ENCODE measurements at places on chromosomes 6 and 20.

DNA sequence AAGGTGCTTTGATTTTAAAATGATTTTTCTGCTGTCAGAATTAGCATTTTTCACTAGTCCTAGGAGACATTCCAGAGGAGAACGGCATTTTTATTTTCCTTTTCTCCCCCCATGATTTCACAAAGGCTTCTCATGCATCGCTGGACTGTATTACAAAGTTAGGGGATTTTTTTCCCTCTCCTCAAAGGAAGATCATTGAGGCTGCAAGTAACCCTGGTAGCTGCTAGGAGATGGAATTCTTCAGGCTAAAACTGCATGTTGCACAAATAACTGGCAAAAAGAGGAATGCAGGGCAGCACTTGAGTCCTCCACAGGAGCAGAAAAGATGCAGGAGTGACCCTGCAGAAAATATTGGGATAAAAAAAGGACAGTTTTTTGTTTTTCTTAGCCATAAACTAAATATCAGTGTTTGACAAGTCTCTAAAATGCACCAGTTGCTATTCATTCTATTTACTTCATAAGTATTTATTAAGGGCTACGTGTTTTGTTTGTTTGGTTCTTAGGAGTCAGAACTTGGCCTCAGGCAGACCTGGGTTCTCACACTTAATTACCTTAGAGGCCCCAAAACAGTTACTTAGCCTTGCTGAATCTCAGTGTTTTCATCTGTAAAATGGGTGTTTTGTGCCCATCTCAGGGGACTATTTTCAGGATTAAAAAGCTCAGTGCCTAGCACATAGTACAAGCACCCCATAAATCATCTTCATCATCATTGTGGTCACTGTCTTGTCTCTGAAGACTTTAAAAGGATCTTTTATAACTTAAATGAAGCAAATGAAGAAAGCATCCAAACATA lies 144.5 kb upstream of the ID4 start:
- DNase-seq, result no peak

- DNase-seq, result no peak
Observed at GRCh38 chr20:58705208-58705926, 12.8 kb downstream of the NPEPL1 start.

DNA sequence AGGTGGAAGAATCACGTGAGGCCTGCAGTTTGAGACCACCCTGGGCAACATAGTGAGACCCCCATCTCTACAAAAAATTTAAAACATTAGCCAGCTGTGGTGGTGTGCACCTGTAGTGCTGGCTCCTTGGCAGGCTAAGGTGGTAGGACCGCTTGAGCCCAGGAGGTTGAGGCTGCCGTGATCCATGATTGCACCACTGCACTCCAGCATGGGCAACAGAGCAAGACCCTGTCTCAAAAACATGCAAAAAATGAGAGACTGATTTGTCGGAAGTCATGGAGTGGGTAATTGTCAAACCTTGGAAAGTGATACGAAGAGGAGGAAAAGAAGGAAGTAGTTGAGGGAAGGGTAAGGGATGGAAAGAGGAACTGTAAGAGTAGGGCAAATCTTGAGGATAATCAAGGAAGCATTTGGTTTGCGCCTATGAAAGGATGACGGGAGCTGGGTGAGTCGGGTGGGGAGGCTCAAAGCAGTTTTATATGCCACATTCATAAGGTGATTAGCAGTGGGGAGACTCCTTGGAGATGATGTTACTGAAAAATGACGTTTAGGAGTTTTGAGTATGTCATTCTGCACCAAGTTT lies 14.5 kb downstream of the L3MBTL3 start:
- DNase-seq, result no peak

GRCh38 chr6:53811746-53812145 lies 16.9 kb downstream of the LRRC1 start:
- no peak for DNase-seq

DNA sequence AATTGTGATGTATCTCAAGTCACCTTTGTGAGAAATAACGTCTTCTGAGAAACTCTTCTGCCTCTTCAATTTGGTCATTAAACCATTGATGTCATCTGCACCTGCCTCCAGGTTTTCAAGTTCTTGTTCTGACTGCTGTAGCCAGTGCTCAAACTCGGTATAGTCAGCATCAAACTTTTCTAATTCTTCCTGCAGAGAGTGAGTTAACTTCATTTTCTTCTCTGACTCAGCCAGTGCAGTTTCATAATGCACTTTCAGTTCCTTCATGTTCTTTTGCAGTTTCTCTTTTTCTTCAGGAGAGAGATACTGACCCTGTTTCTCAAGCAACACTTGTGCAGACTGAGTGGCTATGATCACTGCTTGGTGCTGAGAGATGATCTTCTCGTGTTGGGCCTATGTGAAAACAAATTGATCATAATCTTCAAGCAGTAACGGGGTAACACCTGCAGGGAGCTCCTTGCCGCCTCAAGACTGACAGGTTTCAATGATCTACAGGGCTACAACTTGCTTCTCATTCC lies 48.8 kb downstream of the DST start:
- DNase-seq, result no peak

- DNase-seq, result no peak
Observed at GRCh38 chr6:107819964-107820337, 4.2 kb downstream of the SCML4 start.

DNA sequence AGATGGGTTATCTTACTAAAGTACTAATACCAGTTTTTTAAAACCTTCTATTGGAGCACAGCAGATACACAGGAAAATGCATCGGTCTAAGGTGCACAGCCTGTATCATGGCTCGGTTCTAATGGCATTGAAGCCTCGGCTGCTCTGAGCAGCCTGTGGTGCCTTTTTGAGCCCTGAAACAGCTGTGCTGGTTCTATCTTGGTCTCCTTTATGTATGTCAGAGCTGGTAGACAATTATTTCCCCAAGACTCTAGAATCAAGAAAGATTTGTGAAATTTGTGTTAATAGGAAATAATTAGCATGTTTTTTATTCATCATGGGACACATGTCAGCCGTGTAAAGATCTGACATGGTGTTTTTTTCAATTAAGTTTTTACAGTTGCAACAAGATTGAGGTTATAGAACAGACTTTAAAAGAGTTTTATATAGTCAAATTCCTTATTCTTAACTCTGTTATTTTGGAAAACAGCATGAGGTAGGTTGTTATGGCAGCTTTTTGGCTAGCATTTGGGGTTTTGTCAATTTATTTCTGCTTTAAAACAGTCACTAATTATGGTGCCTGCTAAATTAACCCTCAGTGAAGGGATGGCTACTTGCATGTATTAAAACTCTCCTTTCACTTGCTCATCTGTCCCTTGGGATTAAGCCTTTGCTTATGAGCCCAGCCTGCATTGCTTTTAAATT lies 40.3 kb upstream of the C20orf144 start:
- DNase-seq, result no peak

DNA sequence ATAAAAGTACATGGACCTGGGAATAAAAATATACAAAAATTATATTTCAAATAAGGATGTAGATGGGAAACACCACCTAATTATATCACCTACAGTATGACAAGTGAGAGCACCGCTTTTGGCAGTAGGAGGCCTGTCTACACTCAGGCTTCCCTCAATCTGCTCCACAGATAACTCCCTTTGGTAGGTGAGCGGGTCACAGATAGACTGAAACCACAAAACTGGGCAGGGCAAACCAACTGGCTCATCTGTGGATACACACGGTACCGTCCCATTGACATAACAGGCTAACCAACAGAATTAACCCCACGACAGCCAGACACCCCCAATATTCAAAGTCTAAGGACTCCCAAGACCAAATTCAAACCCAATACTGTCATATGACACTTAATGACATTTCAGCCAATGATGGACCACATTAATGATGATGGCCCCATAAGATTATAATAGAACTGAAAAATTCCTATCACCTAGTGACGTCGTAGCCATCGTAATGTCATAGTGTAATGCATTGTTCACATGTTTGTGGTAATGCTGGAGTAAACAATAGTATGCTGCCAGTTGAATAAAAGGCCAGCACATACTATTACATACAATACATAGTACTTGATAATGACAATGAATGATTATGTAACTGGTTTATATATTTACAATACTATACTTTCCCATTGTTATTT lies 109.7 kb downstream of the MBOAT1 start:
- DNase-seq, result no peak

DNA sequence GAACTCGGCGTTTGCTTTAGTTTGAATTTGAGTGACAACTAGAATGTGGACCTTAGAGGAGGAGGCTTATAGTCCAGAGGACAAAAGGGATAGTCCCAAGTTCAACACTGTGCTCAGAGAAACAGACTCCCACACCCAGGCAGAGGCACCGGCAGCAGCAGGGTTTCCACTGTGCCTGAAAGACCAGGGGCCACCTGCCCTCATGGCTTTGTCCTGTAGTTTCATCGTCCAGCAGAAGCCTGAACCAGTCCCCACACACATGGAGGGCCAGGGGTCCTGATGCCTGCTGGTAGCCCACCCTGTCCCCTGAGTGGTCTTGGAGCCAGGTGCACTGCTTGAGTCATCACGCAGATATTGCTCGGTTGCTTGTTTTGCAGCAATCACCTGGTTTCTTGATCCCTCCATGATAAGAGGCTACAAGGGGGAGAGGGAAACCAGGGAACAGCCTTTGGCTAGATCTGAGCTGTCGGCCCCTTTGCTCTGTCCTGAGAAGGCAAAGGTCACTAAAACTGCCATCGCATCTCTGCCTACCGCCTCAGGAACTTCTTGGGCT lies 7.2 kb upstream of the ACSS1 start:
- DNase-seq, result no peak

DNA sequence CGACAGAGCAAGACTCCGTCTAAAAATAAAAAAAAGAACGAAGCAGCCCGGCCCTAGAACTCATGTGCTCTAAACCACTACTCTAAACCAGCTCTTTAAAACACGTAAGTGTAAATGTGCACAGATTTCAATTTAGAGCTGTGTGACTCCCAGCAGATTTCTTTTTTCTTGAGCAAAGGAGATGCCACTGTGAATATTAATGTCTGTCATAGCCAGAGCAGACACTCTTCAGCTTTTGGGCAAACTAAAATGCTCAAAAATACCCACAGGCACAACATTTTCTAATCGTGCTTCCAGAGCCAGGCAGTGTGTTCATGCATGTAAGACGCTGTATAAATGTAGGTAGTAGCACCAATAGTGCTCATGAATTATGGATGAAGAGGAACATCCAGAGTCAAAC lies 218.9 kb upstream of the PLCB4 start:
- DNase-seq, result no peak

GRCh38 chr6:165849534-165850430 lies 186.7 kb upstream of the PDE10A start:
- DNase-seq, result no peak

DNA sequence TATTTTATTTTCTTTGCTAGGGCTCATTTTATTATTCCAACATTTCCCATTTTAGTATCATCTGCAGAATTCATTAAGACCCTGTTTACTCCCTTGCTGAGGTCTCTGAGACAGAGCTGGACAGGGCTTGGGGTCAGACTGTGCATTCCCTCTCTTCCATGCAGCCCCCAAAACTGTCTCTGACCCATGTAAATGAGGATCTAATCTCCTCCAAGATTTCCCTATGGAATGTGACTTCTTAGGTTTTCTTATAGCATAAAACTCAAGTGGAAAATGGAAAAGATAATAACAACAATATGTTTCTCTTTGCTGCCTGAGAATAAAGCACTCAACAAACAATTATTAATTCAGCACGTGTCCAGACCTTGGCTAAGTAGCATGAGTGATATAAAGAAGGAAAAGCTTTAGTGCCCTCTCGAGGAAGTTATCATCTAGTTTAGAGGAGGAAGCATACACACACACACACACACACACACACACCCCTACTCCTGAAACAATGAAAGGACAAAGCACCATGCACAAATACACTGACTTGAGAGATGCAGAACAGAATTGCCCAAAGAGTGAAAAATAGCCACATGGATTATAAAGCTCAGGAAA lies 815.5 kb downstream of the BCKDHB start:
- no peak for DNase-seq

DNA sequence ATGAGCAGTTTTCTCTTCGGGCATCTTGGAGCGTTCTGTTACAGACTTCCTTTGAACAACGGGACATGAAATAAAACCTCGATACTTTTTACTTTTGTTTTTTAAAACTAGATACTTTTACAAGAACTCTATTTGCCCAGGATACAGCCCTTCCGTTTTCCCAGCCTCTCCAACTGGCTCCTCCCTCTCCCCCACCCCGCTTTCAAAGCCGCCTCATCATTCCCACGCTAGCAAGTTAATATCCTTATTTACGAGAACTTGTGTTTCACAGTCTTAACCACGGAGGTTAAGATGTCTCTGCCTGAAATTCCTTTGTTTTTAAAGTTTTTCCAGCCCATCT lies 241 bp upstream of the CFAP206 start:
- DNase-seq, result no peak

DNA sequence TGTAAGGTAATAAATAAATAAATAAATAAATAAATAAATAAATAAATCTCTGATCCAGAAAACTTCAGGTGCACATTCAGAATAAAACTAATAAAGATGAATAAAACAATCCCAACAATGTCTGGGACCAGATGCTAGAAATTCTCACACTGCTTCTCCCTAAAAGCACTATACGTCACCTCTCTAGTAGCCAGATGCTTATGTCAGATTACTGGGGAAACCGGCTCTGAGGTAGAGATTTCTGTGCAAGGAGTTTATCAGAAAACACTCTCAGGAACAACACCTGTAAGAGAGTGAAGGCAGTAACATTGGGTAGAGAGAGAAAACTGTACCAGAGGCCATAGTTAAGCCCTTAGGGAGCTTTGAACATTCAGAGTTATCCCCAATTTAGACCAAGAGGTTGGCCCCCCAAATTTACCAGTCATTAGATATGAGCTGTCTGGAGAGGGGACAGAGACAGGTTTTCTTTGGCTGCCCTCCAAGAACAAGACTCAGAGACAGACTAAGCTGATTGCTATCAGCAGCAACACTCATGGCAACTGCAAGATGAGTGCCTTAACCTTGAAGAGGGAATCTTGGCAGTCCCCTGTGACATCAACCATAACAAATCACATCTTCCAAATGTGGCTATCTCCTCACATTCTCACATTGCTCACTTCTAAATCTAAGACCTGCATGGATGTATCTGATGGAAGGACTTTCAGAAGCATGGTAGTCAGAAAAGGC lies 151.2 kb upstream of the BMP5 start:
- no peak for DNase-seq

GRCh38 chr20:15026759-15027158 lies 689.3 kb upstream of the FLRT3 start:
- no peak for DNase-seq

GRCh38 chr20:47493175-47493962 lies 8.3 kb upstream of the NCOA3 start:
- DNase-seq, result peak; percentile 36

GRCh38 chr6:56387621-56388414 lies 140.4 kb upstream of the COL21A1 start:
- no peak for DNase-seq

All from activated T-cell treated with anti-CD3 and anti-CD28 coated beads for 1 hour (primary cell).